GM12865 (cell line): ENCODE measurements at places on chromosomes 16 and 17.

DNA sequence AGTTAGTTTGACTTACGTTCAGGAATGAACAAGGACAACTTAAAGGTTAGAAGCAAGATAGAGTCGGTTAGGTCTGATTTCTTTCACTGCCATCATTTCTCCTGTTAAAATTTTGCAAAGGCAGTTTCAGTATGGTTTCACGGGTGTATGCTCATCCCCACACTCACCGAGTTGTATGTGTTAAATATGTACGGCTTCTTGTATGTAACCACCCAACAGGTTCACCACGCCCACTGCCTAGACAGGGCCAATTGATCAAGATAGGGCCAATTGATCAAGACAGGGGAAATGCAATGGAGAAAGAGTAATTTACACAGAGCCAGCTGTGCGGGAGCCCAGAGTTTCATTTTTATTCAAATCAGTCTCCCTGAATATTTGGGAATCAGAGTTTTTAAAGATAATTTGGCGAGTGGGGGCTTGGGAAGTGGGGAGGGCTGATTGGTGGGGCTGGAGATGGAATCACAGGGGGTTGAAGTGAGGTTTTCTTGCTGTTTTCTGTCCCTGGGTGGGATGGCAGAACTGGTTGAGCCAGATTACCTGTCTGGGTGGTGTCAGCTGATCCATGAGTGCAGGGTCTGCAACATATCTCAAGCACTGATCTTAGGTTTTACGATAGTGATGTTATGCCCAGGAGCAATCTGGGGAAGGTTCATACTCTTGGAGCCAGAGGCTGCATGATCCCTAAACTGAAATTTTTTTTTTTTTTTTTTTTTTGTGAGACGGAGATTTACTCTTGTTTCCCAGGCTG is 62.4 kb upstream of the PLCG2 start:
- DNase-seq, result peak; percentile 91

DNA sequence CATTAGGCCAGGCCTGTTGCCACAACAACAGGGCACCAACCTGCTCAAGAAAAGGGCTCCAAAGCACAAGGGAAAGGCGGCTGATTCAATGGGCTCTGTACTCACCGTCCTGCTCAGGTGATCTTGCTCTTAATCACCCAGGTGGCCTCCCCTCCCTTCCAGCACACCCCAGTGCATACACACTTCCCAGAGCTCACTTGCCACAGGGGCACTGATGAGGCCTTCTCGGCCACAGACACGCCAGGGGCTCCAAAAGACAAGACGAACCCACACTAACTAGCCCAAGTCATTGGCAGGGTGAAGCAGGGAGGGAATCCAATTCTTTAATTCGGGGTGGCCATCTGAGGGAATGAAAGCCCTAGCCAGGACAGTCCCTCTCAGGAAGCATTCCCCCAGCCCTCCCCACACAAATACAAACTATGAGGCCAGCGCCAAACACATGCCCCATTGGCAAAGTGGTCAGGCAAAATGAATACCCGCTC is 1.4 kb downstream of the MYO18A start:
- no peak for DNase-seq

DNA sequence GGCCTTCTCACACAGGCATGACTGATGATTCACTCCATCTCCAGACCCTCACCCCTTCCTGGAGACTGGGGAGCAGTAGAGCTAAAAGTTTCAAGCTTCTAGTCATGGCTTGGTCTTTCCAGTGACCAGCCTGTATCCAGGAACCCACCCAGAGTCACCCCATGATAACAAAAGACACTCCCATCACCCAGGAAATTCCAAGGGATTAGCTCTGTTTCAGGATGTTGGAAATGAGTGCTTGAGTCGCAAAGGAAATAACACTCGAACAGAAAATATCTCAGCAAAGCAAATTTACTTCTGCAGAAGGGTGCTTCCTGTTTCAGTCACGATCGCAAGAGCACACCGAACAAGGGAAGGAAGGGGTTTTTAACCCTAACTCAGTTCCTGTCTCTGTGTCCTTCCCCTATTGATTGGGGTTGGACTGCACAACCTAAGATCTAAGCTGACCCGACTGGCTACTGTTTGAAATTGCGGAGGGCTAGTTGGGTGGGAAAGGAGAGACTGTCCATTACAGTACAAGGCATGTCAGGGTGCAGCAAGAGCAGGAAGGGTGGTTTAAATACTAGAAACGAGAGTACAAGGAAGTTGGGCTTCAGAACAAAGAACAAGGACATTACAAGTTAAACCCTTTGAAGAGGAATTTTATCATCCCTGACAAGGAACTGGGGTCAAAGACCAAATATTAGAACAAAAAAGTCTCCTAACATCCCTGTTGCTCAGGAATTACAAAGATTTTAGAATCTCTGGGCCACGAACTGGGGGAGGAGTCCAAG is 224.4 kb upstream of the CACNG5 start:
- no peak for DNase-seq

GRCh38 chr17:17351356-17351891 is 48.3 kb downstream of the NT5M start:
- DNase-seq, result no peak

DNA sequence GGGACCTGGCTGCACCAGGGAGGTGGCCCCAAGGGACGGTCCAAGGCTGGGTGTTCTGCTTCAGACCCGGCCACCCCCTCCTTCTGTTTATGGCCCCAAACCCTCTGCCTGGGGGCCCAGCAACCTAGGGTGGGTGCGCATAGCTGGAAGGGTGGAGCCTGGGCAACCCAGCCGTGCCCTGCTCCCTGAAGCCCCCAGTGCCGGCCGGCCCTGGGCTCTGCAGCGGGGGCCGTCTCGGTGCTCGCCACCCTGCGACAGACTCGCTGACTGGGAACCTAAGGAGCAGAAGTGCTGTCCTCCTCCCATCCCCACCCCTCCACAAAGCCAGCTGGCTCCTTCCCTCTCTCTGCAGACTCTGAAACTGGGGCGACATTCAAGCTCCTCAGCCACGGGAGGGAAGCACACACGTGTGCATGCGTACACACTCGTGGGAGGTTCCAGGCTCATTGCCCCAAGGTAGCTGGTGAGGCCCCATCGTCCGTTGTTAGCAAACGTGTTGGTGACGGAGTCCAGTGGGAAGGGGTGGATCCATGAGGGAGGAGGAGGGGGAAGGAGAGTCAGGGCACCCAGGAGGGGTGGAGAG is 43.4 kb downstream of the ENGASE start:
- no peak for DNase-seq

- DNase-seq, result no peak
Measured at GRCh38 chr17:34366010-34366409, 3.0 kb upstream of the CCL1 start.

DNA sequence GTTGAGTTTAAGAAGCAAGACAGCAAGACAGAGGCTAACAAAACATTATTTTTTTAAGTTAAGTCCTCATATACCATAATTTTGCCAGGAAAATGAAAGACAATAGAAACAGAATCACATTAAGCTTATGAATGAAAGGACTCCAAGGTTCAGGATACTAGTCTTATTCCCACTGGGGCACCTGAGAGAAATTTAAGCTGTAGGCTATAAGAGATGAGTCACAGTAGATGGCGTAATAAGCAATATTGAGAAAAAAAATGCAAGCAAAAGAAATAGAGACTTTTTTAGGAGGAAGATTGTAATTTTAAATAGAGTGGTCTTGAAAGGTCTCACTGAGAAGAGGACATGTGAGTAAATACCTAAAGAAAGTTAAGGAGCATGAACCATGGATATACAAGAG is 57.1 kb upstream of the KIF2B start:
- DNase-seq, result no peak
